ENCODE measurements at places on chromosomes 2 and 18.

- DNase-seq: no peak
These were observed 257.9 kb downstream of the RPIA start for GRCh38 chr2:88949336-88949735.

- no peak for DNase-seq
These were observed 465.5 kb upstream of the ID2 start for GRCh38 chr2:8216397-8216796.

DNA sequence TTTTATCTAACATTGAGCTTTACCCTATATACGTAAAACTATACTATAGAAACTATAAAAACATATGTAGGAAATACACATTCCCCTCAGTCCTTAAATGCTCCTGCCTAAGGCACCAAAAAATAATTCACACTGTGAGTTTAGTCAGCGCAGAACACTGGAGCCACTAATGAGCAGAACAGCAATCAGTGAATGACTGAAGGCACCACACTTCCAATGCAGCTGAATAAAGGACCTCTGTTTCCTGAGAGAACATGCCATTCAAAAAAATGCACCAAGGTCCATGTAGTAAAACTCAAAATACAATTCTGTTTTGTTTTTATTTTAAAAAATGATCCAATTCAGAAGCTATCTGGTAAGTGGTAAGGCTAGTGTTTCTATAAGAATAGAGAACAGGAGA, 1280.6 kb upstream of the NRXN1 start:
- DNase-seq: no peak

GRCh38 chr18:70455731-70456130, 166.9 kb downstream of the SOCS6 start:
- no peak for DNase-seq

DNA sequence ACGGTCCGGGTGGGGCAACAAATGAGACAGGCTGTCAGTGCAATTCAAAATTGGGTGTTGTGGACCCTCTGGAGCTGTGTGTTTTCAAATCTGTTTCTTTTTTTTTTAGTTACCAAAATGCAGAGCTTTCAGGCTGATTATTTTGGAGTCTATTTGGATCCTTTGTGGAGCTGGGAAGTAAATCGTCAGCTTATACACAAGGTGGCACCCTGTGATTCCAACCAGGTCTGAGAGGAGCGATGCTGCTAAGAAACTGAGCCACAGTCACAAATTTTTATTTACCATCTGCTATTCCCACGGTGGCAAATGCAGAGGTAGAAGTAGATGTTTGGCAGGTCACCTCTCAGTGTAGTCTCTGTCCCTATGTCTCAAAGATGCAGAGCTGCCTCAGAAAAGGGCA, 3.8 kb upstream of the EPC2 start:
- DNase-seq: no peak
